Stimulated activated CD4-positive, alpha-beta T cell treated with anti-CD3 and anti-CD28 coated beads, Interleukin-12 subunit alpha, Interleukin-12 subunit beta, amount 100 ng/mL, for 24 hours (primary cell): ENCODE measurements at places on chromosomes 5 and 9.

DNA sequence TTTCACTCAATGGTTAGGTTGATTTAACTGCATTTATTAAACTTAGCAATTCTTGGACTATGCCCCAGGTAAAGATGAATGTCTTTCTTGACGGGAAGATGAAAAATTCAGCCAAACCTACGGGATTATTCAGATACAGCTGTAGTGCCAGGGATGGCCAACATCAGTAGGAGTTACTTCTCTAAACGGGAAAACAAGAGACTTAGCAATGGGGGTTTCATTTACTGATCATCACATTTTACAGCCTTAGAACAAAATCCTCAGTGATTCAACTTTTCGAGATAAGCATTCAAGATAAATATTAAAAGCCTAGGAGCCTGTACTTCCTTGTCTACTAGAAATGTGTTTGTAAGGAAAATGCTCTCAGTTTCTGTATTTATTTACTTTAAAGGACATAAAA, 46.1 kb downstream of the S1PR3 start:
- no peak for DNase-seq

DNA sequence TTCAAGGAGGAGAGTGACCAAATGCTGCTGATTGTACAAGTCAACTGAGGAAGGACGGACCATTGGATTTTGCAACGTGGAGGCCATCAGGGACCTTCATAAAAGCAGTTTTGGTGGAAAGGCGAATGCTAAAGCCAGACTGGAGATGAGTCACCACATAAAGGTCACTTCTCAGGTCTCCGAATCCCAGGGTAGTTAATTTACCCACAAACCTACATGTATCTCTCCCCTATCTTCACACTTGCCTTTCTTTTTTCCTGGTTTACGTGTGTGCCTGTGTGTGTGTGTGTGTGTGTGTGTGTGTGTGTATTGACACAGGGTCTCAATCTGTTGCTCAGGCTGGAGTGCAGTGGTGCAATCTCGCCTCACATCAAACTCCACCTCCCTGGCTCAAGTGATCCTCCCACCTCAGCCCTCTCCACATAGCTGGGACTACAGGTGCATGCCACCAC, 4.6 kb upstream of the CTNNA1 start:
- no peak for DNase-seq

DNA sequence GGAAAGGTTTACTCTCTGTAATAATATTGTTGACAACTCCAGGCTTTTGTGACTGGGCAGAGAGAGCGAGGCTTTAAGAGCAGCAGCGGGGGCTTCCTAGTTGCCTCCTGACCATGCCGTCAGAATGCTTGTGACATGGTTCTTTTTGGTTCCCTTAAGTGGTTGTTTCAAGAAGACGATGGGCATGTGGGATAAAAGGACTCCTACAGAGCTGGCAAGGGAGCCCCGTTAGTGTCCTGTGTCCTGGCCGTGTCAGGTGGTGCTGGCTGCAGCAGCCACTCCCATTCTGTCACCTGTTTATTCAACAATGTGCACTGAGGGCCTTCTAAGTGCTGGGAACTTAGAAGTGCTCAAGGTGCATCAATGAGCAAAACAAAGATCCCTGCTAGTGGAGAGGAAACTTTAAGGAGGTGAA, 19.7 kb downstream of the LCP2 start:
- no peak for DNase-seq

- no peak for DNase-seq
Observed at GRCh38 chr9:137878146-137878941, 762 bp downstream of the CACNA1B start.

GRCh38 chr9:36322462-36322861, 64.2 kb upstream of the GNE start:
- DNase-seq: no peak

DNA sequence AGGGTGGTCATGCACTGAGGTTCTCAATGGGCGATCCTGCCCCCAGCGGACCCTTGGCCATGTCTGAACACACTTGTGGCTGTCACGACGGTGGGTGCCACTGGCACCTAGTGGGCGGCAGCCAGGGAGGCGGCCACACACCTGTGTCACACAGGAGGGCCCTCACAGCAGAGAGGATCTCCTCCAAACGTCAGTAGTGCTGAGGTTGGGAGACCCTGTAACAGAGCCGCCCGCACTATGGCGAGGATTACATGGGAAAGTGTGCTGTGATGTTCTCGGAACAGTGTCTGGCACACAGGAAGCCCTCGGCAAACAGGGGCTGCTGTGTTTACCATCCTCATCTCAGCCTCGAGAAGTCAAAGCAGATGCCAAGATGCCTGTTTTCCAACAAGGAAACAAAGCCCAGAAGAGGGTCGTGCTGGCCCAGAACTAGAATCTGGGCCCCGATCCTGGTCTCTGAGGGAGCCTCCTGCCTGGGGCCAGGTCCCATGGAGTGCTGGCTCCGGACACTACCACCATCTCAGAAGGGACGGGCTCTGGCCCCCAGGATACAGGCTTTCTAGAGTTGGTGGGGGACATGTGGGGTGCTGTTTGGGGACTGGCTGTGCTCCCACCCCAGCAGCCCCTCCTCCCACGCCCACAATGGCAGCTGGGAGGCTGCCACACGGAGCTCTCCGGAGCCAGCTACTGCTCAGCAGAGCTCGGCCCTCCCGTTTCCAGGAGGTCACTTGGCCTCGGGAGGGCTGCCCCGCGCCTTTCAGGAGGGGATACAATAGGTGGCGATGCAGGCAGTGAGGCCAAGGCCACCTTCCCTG, 48.2 kb downstream of the DBH start:
- no peak for DNase-seq

DNA sequence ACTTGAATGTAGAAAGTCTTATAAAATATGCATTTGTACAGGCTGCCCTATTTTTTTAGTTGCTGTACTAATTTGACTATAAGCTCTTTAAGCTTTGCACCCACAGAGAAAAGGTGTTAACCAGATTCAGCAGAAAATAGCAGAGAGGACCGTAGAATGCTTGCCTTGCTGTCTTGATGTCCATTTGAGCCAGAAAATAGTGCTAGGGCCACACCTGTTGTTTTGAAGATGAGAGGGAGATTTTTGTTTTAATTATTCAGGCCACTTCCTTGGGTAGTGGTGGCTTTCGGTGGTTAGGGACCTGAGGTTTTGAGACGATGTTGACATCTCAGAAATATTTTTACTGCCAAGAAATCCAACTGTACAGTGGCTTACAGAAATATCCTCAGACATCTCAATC, 196.0 kb downstream of the SPATA31D1 start:
- DNase-seq: no peak

- DNase-seq: no peak
Observed at GRCh38 chr9:89515416-89515815, 17.5 kb upstream of the SEMA4D start.

GRCh38 chr9:96270236-96270744, 31.7 kb downstream of the HSD17B3 start:
- no peak for DNase-seq

- DNase-seq: no peak
Observed at GRCh38 chr5:149961186-149961685, 678 bp downstream of the SLC26A2 start.
